ENCODE measurements at places on chromosomes 2 and 18.

- DNase-seq = no peak
Observed at GRCh38 chr2:200700856-200701255, 110.9 kb upstream of the BZW1 start.

DNA sequence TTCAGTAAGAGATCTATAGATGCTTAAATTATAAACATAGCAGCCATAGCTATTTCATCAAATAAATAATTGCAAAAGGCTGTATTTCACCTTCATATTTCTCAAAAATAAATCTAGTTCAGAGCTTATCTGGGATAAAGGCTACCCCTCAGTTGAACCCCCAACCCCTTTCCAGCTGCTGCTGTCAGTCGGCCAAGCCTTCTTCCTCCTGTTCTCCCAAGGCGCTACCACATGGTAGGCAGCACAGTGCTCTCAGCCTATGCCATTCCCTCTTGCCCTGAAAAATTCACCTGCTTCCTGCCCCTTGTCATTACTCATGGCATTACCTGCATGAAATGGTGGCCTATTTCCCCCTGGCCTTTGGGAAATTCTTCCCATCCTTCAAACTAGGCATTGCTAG, 136.5 kb downstream of the NYAP2 start:
- no peak for DNase-seq

GRCh38 chr2:46650556-46651001, 171.2 kb downstream of the TMEM247 start:
- peak; percentile 86 for DNase-seq

GRCh38 chr2:63614983-63615945, 26.5 kb downstream of the MDH1 start:
- no peak for DNase-seq

DNA sequence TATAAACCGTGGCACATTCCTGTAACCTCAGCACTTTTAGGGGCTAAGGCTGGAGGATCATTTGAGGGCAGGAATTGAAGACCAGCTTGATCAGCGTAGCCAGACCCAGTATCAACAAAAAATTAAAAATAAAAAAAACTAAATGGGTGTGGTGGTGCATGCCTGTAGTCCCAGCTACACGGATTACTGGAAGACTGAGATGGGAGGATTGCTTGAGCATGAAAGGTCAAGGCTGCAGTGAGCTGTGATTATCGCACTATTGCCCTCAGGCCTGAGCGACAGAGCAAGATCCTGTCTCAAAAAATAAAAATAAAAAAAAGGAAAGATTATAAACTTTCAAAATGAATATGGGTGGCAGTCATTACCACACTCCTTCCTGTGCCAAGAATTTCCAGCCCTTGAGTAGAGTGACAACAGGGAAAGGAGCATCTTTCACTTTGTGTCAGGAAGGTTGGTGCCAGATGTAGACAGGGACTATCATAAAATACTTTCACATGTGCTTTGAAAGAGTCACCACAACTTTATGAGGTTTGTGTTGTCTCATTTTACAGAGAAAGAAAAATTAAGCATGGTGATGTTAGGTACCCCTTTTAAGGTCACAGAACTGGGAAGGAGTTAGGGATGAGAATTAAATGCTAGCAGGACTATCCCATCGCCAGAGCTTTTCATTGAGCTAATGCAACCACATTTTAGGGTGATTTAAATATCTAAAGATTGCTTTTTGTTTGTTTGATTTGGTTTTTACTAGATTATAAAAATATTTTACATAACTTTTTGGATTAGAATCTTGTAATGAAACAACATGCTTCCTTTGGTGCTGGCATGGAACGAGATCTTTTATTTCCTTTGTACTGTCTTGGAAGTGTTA, 1617.4 kb upstream of the ACVR2A start:
- DNase-seq = no peak

GRCh38 chr2:176283291-176284068, 14.2 kb downstream of the MTX2 start:
- DNase-seq = no peak

DNA sequence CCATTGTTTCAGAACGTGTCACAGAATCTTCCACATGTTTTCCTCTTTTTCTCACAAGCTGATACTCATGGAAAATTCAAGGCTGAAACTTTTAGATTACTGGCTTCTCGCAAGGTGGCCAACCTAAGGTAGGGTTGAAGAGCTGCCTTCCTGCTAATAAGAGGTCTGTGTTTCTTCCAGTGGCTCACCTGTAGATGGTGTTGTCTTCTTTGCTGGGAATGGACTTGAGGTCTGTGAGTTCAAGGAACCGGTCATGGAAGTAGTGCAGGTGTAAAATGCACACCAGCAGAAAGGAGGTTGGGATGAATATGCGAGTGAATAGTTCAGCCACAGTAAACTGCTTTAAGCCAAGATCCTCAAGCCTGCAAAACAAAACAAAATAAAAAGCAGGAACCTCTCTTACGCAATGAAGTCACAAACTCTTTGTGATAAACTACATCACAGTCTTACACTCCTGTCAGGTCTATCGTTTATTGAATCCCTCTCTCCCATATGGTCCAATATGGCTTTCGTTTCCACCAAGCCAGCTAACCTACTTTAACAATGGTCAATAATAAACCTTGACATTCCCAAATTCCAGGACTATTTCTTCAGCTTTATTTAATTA, 258.9 kb downstream of the NAPG start:
- no peak for DNase-seq

GRCh38 chr2:183903026-183903425, 695.3 kb upstream of the ZNF804A start:
- no peak for DNase-seq

- DNase-seq = no peak
Observed at GRCh38 chr2:40412456-40412855, 39.4 kb downstream of the SLC8A1 start.

DNA sequence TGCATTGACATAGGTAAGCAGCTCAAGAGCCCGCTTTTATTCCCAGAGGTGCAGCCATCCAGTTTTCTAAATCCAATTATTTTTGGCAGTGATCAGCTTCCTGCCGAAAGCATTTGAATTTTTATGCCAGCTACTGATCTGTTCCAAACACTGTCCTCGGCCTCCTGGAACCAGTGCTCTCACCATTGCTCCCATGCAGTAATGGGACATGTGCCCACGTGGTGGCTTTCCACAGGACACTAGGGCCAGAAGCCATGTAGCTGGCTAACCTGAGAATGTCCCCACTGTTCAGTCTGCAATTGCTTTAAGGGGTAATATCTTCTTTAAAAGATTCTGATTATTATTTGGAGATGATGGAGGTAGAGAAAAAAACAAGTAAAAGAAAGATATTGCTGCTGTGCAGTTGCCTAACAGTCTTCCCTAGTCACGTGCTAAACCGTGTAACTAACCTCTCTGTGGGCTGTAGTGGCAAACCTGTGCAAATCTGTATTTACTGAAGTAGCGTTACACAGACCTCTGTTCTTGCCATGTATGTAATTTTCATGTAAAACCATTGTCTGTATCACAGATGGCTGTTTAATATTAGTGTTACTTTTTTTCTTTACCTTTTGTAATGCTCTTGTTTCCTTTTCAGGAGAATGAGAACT, 13.0 kb downstream of the GRHL1 start:
- no peak for DNase-seq

DNA sequence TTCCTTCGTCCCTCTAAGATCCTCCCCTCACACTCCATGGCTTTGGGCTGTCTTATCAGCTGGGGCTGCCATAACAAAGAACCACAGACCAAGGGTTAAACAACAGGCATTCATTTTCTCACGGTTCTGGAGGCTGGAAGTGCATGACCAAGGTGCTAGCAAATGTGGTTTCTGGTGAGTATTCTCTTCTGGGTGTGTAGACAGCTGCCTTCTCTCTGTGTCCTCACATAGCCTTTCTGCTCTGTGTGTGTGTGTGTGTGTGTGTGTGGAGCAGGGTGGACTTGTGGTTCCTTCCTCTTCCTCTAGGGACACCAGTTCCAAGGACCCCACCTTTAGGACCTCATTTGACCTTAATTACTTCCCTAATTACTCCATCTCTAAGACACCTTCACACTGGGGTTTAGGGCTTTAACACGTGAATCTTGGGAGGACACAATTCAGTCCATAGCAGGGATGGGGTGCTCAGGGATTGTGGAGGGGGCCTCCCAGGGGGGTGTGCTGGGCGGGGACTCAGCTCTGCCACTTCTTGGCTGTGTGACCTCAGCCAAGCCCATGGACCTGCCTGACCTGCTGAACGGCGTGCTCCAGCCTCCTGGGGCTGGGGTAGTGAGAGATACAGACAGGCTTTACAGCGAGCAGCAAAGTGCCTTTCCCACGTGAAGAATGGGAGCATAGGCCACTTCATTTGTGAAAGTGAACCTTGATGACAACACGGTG, 38.0 kb downstream of the ACKR3 start:
- DNase-seq = no peak

DNA sequence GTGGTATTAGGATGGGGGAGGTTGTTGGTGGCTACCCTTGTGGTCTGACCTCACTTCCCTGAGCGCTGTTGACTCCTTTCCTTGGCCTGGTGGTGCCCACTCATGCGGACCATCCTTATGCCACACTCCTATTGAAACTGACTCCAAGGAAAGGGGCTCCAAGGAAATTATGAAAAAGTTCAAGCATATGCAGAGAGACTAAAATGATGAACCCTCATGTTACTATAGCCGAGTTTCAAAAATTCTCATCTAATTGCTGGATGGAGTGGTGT, 96.2 kb upstream of the STPG4 start:
- DNase-seq = no peak

DNA sequence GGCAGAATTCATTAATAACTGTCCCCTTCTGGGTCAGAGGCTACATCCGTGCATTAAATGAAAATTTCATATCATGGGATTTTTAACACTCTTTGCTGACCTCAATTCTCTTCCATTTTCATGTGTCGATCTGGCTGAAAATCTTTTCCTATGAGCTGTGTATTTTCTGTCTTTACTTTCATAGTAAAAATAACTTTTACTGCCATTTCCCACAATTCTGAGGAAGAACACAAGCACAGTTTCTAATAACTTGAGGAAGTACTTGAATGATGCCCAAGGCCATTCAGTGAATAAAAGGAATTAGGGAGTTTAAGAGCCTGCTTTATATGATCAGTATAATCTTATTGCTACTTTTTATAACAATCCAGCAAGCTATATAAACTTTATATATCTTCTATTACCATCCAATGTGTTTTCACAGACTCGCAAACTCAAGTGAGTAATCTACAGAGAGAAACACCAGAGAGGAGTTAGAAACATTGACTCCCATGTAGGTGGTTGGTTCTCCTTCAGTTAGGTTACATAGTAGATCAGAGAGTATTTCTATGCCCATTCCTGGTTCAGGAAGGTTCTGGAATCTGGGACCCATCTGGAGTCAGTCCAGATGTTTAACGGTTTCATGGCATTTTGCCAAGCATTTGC, 340.0 kb downstream of the FBXO15 start:
- no peak for DNase-seq

DNA sequence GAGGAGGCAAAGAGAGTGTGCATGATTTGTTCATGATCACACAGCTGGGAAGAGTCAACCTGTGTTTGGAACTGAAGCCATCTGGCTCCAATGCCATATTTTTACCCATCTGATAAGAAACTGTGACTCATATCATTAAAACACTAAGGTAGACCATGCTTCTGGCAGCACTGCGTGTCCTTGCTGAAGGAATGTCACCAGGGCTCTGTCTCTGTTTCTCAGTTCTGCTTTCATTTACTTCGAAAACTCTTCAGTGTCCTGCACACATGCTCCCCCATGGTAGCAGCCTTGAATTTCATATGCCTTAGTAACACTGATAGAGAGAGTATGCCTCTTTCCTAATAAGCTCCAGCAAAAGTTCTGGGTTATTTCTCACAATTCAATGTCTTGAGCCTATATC, 830.4 kb downstream of the DCDC2C start:
- no peak for DNase-seq

DNA sequence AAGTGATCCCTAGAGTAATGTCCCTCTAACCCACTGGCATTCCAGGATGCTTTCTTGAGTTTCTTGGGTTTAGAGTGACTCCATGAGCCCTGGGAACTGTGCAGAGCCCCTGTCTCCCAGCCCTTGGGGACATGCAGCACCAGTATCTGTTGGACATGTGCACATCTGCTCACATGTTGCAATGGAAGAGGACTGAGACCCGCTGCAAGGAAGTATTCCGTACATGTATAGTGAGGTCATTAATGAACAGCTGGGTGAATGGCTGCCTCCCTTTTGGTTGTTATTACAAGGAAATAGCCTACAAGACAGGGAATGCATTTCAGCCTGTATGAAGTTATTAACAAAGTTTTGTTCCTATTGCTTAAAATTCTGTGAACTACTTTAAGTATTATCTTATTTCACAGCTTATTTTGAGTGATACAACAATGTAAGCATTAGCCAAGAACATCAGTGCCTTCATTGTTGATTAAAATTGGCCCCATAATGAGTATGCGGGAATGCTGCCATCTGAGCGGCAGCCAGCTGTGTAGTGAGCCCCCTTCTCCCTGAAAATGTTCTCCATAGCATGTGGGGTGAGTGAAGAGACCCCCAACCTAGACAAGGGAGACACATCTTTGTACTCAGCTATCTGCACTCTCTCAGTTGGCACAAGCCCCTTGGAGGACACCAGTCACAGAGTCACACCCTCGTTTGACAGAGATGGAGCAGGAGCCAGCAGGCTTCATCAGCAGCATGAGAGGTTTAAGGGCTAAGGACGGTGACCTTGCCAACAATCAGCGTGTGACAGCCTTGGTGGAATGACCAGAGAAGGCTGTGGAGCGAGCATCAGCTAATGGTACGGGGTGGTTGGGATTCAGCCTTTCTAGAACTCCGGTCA, 87.4 kb downstream of the FAM210A start:
- DNase-seq = no peak

DNA sequence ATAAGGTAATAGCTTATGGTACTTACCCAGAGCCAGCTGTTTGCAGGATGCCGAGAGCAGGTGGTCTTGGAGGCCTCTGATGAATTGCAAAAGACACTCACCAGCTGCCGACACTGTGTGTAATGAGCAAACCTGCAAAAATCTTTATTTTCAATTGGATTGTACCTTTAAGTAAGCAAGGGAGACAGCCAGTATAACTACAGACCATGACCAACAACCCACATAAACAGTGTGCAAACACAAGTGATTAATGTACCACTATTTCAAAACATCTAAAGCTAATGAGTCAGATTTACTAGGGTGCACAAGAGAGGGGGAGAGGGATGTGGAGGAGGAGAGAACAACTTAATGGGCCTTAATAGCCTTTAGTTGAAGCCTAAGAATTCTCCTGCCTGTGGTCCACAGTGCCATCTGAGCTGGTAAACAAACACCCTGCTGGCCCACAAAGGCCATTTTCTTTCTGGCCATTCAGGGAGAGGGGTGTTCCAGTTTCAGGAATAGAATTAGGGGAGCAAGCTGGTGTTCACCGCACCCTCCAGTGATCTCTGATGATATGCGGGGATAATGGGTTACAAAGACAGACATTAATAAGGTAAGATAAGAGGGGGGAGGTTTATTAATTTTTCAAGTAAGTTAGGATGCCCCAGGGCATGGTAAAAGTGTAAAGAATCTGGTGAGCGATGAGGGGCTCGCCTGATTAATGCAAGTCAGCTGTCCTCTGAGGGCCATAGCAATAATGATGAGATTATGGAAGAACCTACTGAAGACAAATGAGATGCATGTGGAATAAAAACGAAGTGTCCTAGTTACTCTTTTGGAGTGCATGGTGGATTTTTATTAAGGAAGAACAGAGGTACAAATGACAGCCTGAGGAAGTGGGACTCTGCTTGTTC, 196.4 kb downstream of the HRH4 start:
- no peak for DNase-seq

Measured in mucosa of descending colon (tissue), 3 donors.